ENCODE measurements at places on chromosomes 7 and 10. TPM values are rescaled to one million over a fixed set of nuclear protein-coding genes. Genes with fewer than 3 reads are reported as not detected.

- no peaks in the 10 kb centered on the region for H3K36me3 ChIP-seq
- no peak for DNase-seq
- no peak overlapping the region for H3K4me3 ChIP-seq
- H3K27ac ChIP-seq, result no peak overlapping the region
These were observed 45.7 kb downstream of the KIAA1549 start for GRCh38 chr7:138935465-138936011.

Gene ACTR3C
- total RNA-seq, result 7.5 TPM

- no peak overlapping the region for H3K27ac ChIP-seq
- H3K36me3 ChIP-seq, result no peaks in the 10 kb centered on the region
- DNase-seq, result no peak
- no peaks in the 10 kb centered on the region for H3K4me1 ChIP-seq
These were observed 525.4 kb downstream of the TFEC start for GRCh38 chr7:115505136-115505535.

Gene NKX1-2
- not detected for total RNA-seq

DNA sequence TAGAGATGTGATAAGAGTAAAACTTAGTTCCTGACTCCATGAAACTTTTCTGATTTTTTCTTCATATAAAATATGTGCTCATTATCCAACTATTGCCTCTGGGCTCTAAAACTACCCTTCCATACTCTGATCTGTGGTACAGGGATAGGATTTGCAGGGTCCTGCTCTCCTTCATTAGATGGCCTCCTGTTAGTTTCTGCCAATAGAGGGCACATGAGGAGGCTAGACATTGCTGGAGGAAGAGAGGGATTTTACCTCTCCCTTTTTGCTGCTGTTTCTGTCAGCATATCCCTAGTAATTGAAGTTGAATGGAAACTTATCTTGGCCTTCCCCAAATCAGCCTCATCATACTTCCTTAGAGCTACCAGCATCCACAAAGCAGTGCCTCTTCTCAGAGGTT is 269.4 kb downstream of the NXPH1 start:
- H3K4me1 ChIP-seq, result no peaks in the 10 kb centered on the region
- no peaks in the 10 kb centered on the region for H3K36me3 ChIP-seq
- H3K4me3 ChIP-seq, result no peak overlapping the region
- DNase-seq, result no peak
- no peak overlapping the region for H3K27ac ChIP-seq
- no peaks in the 10 kb centered on the region for H3K27me3 ChIP-seq

DNA sequence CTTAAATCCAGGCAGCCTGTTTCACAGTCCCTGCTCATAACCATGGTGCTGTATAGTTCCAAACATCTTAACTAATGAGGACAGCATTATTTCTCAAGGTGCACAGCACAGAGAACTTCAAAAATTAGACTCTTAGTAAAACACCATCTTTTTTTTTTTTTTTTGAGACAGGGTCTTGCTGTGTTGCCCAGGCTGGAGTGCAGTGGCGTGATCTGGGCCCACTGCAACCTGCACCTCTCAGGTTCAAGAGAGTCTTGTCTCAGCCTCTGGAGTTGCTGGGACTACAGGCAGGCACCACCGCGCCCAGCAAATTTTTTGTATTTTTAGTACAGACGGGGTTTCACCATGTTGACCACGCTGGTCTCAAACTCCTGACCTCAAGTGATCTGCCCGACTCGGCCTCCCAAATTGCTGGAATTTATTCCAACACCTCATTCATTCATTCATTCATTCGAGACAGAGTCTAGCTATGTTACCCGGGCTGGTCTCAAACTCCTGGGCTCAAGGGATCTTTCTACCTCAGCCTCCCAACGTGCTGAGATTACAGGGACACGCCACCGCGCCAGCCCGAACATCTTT is 507 bp upstream of the TMEM254 start:
- DNase-seq, result no peak
- peak overlapping the region; percentile 88 for H3K4me3 ChIP-seq
- H3K27ac ChIP-seq, result peak overlapping the region; percentile 94
- peaks cover 34% of the 10 kb centered on the region for H3K4me1 ChIP-seq

- no peak for DNase-seq
- no peaks in the 10 kb centered on the region for H3K36me3 ChIP-seq
- no peak overlapping the region for H3K4me3 ChIP-seq
- no peaks in the 10 kb centered on the region for H3K4me1 ChIP-seq
- H3K27me3 ChIP-seq, result no peaks in the 10 kb centered on the region
These were observed 428.9 kb downstream of the MDFIC start for GRCh38 chr7:115350764-115351163.

DNA sequence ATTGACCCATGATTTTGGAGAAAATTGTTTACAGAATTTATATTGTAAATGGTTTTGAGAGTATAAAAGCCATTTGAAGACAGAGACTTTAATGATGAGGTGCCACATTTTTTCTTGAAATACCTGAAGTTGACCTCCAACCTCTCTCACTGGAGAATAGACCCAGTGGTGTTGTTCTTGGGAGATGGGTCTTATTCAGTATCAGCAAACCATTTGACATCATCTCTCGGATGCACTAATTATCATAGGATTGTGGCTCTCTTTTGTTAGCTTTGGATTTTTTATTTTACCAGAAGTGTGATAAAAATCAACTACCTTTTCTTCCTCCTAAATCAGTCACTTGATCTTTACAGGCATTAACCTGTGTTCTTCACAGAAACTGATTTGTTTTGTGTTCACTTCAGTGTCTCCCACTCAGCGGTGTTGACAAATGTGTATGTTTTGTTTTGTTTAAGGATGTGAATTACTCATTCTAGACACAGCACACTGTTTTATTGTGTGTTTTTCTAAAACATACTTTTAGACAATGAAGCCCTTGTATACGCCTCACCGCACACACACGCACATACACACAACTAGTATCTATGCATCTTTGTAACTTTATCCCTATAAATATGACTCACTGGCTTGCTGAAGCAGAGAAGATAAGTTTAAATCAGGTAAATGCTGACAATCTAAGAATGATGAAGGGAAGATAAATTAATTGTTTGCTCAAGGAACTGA is 455.6 kb downstream of the INHBA start:
- H3K27ac ChIP-seq, result no peak overlapping the region
- no peaks in the 10 kb centered on the region for H3K27me3 ChIP-seq
- H3K36me3 ChIP-seq, result no peaks in the 10 kb centered on the region
- no peak for DNase-seq

DNA sequence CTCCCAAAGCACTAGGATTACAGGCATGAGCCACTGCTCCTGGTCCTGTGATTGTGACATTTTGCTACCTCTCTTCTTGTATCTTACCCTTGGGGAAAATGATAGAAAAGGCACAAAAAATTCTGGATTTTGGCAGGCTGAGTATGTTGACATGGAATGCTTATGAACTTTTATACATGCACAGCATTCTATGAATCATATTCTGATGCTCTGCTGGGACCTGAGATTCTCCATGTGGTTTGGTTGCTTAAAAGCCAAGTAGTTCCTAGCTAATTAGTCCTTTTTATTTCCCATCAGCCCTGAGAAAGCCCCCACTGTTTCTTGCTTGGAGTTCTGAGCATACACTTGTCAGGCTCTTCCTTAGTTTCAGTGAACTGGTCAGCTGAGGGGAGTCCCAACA is 8.3 kb upstream of the KAZALD1 start:
- H3K27ac ChIP-seq, result no peak overlapping the region
- H3K4me1 ChIP-seq, result peaks cover 58% of the 10 kb centered on the region
- no peaks in the 10 kb centered on the region for H3K27me3 ChIP-seq
- no peak overlapping the region for H3K4me3 ChIP-seq

GRCh38 chr7:8739837-8740236 is 306.4 kb downstream of the NXPH1 start:
- no peak overlapping the region for H3K27ac ChIP-seq
- no peak overlapping the region for H3K4me3 ChIP-seq
- H3K27me3 ChIP-seq, result no peaks in the 10 kb centered on the region
- H3K4me1 ChIP-seq, result no peaks in the 10 kb centered on the region
